ENCODE measurements at places on chromosomes 2 and 18.

GRCh38 chr18:79332646-79333045 is 63.1 kb upstream of the NFATC1 start:
- no peak for DNase-seq

- no peak for DNase-seq
These were observed 307.8 kb downstream of the CYP26B1 start for GRCh38 chr2:71839826-71840225.

DNA sequence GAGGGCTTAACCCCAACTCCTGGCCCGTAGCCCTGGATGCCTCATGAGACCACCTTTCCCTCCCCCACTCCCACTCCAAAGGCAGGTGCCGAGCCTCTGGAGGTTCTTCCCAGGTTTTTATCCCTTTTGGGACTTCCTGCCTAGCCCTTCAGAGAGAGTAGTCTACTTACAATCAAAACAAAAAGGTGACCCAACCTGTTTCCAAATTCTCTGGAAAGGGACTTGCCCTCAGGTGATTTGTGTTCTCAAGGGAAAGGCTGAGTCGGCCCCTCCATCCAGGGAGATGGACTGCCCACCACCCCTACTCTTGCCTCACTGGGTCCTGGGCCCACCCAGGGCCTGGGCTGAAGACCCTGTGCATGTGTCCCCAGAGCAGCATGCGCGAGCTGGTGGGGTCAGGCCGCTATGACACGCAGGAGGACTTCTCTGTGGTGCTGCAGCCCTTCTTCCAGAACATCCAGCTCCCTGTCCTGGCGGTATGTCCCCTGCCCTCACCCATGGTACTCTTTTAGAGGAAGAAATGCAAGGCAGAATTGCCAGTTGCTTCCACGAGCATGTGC is 108.5 kb downstream of the PLB1 start:
- DNase-seq: no peak

DNA sequence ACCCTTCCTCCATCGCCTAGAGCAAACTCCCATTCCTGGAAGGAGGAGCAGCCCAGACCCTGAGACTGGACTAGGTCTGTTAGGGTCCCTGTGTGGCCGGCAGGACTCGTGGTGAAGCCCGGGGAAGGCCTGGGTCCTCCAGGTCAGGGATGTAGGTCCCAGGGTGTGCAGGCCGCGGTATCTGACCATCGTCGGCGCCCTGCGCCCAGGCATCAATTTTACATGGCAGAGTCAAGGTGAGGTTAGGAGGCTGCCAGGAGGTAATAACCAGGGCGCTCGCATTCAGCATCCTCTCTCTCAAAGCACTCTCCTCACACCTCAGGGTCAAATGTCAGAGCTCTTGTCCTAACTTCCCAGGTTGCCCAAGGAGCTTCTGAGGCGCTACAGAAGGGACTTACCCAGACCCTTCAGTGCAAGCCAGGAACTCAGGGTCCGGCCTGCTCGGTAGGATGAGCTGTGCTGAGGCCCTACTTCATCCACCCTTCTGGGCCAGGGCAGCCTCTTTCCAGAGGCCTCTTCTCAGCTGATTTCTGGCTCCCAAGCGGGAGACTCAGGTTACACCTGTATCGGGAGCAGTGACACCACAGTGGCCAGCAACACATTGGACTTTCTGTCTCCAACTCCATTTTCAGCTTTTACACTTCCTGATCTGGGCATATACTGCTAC is 628 bp downstream of the SH2D6 start:
- no peak for DNase-seq

- DNase-seq: no peak
These were observed 41.9 kb downstream of the TMEM131 start for GRCh38 chr2:97953853-97954252.

DNA sequence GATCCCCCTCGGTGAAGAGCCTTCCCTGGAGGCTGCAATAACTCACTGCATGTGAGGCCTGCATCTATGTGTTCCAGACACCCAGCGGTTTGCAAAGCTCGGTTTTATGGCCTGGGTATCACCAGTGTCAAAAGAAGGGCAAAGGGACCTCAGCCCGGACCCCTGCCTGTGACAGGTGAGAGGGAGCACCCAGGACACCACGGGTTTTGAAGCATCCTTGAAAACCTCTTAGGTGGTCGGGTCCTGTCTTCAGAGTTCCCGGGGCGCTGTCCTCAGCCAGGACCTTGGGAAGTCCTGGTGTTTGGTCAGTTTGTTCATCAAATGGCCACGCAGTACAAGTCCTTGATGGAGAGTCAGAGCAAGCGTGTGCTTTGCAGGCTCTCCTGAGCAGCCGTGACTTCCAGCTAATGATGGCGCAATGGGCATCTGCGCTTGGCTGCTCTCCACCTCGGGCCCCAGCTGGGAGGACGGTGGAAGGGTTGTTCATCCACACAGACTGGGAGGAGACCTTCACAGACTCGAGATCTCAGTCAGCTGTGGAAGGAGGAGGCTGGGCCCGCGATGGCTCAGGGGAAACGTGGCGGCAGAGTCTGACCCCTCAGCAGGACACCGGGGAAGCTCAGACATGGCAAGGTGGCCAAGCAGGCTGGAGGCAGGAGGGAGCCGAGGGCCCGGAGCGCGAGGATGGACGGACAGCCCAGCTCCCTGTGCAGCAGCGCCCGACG is 113.1 kb upstream of the GPC1 start:
- no peak for DNase-seq

GRCh38 chr2:11579867-11580659 is 46.2 kb downstream of the GREB1 start:
- DNase-seq: no peak

GRCh38 chr2:63436488-63436887 is 151.8 kb downstream of the WDPCP start:
- no peak for DNase-seq

- no peak for DNase-seq
These were observed 31.2 kb upstream of the ADNP2 start for GRCh38 chr18:80077873-80078272.

Measured in T-helper 9 cell (primary cell).